ENCODE measurements at places on chromosomes 16 and 17. TPM values are rescaled to one million over a fixed set of nuclear protein-coding genes. Genes with fewer than 3 reads are reported as not detected.

SMIM5 gene
- total RNA-seq: not detected

TP53TG3 gene
- not detected for total RNA-seq

NECAB2 gene
- 0.90 TPM for total RNA-seq

PDILT gene
- not detected for total RNA-seq

NF1 gene
- total RNA-seq: 79.7 TPM

ABCC12 gene
- not detected for total RNA-seq

RETREG3 gene
- total RNA-seq: 41.1 TPM

AOC2 gene
- total RNA-seq: 0.25 TPM

TANGO6 gene
- total RNA-seq: 15.5 TPM

- DNase-seq: no peak
Observed at GRCh38 chr16:85689285-85689949, 663 bp upstream of the GINS2 start.

DNA sequence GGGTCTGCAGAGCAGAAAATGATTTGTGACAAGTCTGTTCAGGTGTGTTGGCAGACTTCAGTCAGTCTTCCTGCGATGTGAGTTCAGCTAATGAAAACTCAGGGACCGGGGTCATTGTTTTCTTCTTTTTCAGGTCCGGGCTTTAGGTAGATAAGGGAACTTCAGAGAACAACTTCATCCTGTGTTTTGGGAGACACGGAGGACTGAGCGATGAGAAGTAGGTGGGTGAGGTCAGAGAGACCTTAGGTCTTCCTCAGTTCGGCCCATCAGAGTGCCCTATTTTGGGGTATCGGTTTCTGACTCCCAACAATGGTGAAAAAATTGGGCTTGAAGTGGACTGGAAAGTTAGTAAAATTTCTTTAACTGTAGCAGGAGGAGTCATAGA lies 88.9 kb upstream of the ATF7IP2 start:
- DNase-seq: no peak

GRCh38 chr17:80943346-80944145 lies 48.1 kb upstream of the CHMP6 start:
- no peak for DNase-seq

DNA sequence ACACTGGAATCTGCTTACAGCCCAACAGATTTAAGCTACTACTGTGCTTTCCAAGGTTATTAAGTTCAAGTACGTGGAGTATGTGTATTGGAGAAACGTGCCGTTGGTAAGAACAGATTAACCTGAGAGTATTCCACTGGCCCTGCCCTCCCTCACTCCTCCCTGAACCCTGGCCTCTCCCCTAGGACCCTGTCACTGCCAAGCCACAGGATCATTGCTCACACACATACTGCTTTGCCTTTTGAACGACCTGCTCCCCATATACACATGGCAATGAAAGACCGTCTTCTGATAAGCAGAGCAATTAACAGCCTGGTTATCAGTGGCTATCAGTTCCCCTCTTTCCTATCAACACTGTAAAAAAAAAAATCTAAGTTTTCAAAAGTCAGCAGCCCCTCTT lies 458.9 kb upstream of the DYNLRB2 start:
- no peak for DNase-seq

DNA sequence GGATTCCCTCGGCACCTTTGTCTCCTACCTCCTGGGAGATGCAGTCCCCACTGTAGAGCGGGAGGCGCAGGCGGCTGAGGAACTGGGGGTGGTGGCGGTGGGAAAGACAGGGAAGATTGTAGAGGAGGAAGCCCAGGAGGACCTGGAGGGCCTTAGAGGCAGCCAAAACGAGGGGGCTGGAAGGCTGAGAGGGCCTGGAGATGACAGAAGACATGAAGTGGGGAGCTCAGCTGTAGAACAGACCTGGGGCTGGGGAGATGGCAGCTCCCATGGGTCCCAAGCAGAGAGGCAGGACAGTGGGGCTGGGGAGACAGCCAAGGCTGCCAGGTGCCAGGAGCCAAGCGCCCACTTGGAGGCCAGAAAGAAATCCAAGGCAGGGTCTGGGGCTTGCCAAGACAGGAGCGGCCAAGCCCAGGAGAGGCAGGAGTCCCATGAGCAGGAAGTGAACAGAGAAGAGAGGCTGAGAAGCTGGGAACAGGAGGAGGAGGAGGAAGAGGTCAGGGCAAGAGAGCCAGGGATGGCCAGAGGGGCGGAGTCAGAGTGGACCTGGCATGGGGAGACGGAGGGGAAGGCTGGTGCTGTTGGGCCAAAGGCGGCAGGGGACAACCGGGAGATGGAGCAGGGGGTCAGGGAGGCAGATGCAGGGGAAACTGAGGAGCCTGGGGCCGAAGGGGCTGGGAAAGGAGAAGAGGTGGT lies 803 bp downstream of the APOBR start:
- no peak for DNase-seq

GRCh38 chr17:51472670-51473205 lies 212.4 kb downstream of the UTP18 start:
- no peak for DNase-seq

DNA sequence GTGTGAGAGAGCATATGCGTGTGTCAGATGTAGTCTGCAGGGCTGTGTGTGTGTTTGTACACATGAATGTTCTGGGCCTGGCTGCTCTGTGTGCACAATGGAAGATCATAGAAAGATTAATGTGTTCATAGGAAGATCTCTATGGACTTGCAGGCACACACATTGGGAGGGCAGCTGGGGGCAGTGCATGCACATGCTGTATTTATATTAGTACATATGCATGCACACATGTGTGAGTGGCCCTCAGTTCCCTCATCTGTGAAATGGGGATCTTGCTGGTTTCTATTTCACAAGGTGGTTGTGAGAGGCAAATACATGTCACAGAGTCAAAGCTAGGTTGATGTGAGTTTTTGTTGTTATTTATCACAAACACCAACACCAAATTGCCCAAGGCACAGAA lies 2.1 kb downstream of the CA7 start:
- no peak for DNase-seq

DNA sequence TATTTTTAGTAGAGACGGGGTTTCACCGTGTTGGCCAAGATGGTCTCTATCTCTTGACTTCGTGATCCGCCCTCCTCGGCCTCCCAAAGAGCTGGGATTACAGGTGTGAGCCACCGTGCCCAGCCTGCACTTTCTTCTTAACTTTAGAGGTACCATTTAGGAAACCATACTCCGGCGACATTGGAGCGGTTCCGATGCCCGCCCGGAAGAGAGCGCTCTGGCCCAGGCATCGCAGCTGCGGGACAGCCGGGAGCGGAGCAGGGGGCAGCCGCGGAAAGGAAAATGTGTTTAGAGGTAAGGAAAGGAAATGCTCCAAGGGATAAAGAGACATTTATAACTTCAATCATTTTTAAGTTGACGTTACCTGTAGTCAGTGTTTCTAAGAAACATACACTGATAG lies 6.0 kb upstream of the HS3ST3B1 start:
- no peak for DNase-seq

- no peak for DNase-seq
Observed at GRCh38 chr17:41529491-41529915, 1.4 kb upstream of the KRT19 start.

- DNase-seq: no peak
Observed at GRCh38 chr16:64900019-64900418, 221.8 kb downstream of the CDH11 start.

GRCh38 chr17:57375040-57375769 lies 118.9 kb downstream of the MSI2 start:
- DNase-seq: no peak

DNA sequence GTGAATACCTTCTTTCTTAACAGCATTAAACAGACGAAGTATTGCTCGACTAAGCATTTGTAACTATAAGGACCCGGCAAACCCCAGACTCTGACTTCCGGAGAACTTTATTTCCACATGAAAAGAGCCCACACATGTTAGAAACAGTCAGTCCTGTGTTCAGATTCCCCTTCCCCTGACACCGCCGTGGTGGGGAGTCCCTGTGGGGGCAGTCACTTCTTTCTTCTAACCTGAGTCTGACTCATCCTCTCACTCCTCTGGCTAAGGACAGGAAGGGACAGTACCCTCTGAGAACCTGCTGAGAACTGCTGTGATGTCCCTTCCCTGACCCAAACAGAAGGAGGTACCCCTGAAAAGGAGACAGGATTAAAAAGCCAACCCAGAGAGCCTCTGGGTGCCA lies 165.1 kb downstream of the XYLT1 start:
- no peak for DNase-seq

DNA sequence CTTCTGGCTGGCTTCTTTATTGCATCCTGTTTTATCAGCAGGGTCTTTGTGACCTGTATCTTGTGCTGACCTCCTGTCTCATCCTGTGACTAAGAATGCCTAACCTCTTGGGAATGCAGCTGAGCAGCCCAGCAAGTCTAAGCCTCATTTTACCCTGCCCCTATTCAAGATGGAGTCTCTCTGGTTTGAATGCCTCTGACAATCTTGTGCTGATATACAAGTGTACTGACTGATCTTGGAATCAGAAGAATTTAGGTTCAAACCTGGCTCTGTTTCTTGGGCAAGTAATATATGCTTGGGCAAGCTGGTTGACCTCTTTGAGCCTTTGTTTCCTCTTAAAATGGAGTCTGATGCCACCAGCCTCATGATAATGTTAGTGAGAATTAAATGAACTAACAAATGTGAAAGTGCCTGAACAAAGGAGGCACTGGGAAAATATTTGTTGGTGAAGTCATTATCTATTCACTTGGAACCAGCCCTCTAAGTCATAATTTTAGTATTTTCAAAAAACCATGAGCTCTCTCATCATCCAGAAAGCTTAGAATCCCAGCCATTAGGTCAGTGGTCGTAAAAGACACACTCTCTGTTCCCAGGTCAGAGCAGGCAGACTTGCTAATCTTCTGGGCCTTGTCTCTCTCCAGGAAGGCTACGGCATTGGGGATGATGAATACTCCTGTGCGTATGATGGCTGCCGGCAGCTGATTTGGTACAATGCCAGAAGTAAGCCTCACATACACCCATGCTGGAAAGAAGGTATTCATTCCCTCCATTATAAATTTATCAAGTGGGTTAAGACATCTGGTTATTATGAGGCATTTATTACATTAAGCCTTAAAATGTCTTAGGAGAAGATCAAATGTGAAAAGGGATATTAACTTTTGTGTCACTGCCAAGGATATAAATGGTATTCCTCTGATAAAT lies 18.1 kb upstream of the ARL2BP start:
- DNase-seq: no peak

DNA sequence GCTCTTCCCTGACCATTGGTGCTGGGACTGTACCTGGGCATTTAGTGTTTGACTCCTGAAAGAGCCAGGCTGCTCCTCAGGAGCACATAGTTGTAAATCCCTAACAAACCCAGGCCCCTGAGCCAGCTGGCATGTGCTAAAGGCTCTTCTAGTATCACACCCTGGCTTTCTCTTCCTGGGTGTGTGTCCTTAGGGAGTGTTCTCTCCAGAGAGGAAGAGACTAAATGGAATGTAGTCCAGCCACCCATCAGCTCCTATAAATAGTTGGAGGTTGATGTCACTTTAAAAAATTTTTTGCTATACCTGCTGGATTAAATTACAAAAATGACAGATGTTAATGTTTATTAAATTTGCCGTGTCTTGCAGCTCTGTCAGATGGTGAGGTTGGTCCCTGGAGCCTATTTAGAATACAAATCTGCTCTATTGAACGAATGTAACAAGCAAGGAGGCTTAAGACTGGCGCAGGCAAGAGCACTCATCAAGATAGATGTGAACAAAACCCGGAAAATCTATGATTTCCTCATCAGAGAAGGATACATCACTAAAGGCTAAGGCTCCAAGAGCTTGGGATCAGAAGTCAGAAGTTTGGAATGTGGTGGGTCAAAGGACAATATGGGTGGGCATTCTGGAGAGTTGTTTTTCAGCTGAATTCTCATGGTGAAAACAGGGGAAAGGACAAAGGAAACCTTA lies 13.1 kb upstream of the DUSP14 start:
- peak; percentile 51 for DNase-seq

DNA sequence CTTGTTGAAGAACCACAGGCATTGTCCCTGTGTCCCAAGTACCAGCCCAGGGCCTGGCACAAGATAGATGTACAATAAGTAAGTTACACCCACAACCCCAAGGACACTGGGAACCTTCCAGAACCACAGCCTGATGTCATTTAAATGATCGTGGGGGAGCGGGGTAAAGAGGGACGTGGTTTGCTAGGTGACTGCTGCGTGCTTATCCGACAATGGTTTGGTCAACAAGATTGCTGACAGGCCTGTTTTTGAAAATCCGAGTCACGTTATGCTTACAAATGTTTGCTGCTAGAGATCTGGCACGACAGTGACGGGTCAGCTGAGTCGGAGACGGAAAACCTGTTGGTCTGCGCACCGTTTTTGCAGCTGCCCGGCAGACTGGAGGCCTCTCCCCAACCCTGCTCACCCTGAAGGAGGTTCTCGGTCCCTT lies 22.8 kb downstream of the COTL1 start:
- no peak for DNase-seq

GRCh38 chr17:72588961-72589360 lies 468.1 kb downstream of the SOX9 start:
- no peak for DNase-seq

GRCh38 chr16:23924128-23924527 lies 88.3 kb downstream of the PRKCB start:
- no peak for DNase-seq

GRCh38 chr16:17633181-17633951 lies 162.6 kb upstream of the XYLT1 start:
- DNase-seq: no peak

- no peak for DNase-seq
Observed at GRCh38 chr17:70606086-70606485, 436.8 kb downstream of the KCNJ2 start.

- no peak for DNase-seq
Observed at GRCh38 chr16:50254072-50254471, 12.3 kb upstream of the ADCY7 start.

DNA sequence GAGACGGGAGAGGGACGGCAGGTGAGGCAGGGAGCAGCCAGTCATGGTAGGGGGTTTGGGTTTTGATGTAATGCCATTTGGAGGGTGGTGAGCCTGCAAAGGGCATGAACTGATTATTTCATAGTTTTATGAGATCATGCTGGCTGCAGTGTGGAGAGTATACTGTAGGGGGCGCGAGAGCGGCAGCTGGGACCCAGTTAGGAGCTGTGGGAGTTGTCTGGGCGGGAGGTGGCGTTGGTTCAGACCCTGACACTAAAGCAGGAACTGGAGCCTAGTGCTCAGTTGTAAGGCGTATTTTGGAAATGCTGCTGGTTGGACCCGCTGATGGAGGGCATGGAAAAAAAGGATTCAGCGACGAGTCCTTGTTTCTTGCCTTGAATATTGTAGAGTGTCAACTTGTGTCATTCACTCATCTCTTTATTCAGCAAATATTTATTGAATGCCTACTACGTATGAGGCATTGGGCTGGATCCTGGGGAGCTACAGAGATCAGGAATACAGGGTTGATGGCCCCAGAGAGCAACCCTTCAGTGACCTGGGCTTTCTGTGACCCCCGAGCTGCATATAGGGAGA lies 23.7 kb upstream of the KDM8 start:
- peak; percentile 75 for DNase-seq

DNA sequence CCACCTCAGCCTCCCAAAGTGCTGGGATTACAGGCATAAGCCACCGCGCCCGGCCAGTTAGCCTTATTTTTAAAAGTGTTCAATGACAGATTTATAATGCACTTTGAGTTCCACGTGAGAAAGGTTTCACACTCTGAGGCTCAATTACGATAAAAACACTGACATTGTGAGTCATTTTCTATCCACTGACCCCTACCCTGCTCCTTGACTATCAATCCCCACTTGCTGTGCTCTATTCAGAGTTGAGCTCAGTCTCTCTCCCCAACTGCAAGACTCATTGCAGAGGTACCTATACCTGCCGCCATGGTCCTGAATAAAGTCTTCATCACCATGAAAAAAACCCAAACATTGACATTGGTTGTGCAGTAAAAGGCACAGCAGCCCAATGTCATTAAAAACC lies 8.5 kb downstream of the GFOD2 start:
- no peak for DNase-seq

Measured in fibroblast of the aortic adventitia (primary cell).